NCI-H187 (cell line): ENCODE measurements at places on chromosomes 5 and 9.

DNA sequence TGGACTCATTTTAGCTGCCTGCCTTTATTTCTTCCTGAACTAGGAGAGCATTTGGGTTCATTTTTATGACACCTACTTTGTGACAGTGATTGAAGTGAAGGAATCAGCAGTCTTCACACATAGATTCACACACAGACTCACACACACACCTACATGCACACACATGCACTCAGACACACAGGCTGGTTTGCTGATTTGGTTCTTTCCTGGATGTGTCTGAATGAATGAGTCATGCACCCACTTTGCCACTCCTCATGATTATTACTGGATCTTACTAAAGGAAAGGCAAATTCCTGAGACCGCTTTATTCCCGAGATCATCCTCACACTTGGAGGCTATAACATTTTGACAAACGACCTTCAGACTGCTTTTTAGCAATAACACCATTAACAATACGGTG lies 529.5 kb downstream of the AGTPBP1 start:
- no peak for DNase-seq

- no peak for DNase-seq
Measured at GRCh38 chr9:114902786-114903524, 27.4 kb downstream of the TNFSF8 start.

- no peak for DNase-seq
Measured at GRCh38 chr9:127910613-127911205, 6.1 kb downstream of the ST6GALNAC4 start.

GRCh38 chr5:41708604-41708940 lies 161.7 kb downstream of the OXCT1 start:
- DNase-seq, result no peak

GRCh38 chr5:111387361-111387760 lies 125.0 kb downstream of the STARD4 start:
- DNase-seq, result no peak

GRCh38 chr5:116583085-116583861 lies 8.7 kb upstream of the SEMA6A start:
- DNase-seq, result no peak

- peak; percentile 68 for DNase-seq
Measured at GRCh38 chr5:136769900-136770684, 404.7 kb upstream of the TRPC7 start.

- DNase-seq, result no peak
Measured at GRCh38 chr5:123001808-123002207, 34.7 kb downstream of the PPIC start.

- DNase-seq, result no peak
Measured at GRCh38 chr9:112502175-112502946, 15.7 kb downstream of the KIAA1958 start.

GRCh38 chr5:3837506-3837905 lies 241.9 kb downstream of the IRX1 start:
- no peak for DNase-seq

DNA sequence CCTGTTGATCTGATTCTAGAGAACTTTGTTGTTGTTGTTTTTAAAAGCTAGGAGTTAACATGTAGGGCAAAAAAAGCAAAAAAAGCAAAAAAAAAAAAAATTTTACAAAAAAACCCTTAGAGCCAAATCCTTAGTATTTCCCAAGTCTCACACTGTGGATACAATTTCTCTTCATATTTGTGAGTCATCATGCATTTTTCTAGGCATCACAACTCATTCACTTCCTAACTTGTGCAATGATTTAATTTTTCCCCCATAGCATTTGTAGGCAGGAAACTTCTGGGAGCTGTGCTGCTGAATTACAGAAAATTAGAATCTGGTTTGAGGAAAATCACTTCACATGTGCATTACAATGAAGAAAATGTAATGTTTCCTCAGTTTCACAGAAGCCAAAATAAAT lies 91.9 kb downstream of the MARCHF3 start:
- no peak for DNase-seq

GRCh38 chr9:119831309-119831708 lies 462.1 kb upstream of the BRINP1 start:
- DNase-seq, result no peak

DNA sequence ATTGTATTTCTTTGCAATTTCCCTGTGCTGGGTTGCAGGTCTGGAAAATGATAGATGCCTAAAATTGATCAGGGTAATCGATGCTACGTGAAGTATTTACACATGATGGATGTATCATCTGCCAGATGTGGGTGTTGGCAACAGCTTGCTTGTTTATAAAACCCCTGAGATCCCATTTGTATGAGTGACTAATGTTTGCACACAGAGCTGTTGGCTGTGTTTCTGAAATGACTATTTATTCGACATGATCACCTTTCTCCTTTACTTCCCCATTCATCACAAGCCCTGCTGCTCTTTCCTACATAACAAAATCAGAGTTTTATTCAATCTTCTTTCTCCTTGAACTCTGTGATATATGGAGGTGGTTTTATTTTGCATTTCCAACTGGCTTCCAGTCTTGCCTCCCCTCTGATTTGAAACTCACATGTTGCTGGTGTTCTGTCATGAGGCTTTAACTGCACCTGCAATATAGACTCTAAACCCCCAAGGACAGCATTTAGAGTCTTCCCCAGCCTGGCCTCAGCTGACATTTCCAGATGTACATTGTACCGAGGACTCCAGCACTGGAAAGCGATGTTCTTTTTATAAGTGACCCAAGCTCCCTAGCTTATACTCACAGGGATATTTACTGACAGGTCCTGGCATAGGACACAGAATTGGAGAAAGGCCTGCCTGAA lies 50.7 kb upstream of the SHB start:
- DNase-seq, result no peak

GRCh38 chr9:134681061-134681661 lies 39.6 kb downstream of the COL5A1 start:
- DNase-seq, result no peak

DNA sequence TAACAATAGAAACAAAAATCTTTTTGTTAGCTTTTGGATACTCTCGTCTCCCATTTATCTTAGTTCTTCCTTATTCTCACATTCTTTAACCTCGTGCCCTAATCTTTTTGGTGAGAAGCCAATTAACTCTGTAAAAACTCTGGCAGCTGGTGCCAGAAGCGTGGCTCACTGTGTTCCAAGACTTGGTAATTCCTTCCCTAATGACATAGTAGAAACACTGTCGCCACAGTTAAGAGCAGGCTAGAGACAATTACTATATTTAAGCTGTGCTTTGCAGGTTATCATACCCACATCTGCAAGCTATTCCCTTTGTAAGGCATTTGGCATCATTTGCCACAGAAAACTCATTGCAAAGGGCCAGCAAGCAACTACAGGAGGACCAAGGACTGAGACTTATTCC lies 160.9 kb upstream of the PIK3R1 start:
- DNase-seq, result no peak

- DNase-seq, result no peak
Measured at GRCh38 chr9:68702493-68702892, 2.5 kb upstream of the PIP5K1B start.
